ENCODE measurements at places on chromosomes 2 and 18.

GRCh38 chr2:174581491-174581890, 16.1 kb downstream of the WIPF1 start:
- DNase-seq, result no peak

- DNase-seq, result no peak
Observed at GRCh38 chr2:27185331-27186026, 26.4 kb upstream of the ATRAID start.

DNA sequence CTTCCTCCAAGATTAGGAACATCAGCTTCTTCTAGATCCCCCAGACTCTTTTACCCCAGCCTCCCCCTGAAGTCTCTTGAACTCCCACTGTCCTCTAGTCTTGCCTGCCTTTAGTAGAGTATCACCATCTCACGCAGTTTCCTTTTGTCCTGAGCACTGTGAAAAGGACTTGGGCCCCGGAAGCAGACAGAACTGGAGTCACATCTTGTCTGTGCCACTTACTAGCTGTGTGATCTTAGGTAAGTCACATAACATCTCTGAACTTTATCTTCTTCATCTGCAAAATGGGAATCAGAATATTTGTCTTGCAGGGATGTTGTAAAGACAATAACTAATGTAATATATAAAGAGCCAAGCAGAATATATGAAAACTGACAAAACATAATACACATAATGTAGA, 8.4 kb upstream of the TRABD2A start:
- DNase-seq, result no peak

GRCh38 chr2:135733045-135733444, 8.6 kb upstream of the UBXN4 start:
- no peak for DNase-seq

- no peak for DNase-seq
Observed at GRCh38 chr18:47100212-47100831, 50.0 kb downstream of the HDHD2 start.

- peak; percentile 57 for DNase-seq
Observed at GRCh38 chr2:88737385-88737784, 45.9 kb downstream of the RPIA start.

- DNase-seq, result no peak
Observed at GRCh38 chr2:16262526-16263178, 322.3 kb downstream of the MYCN start.

- no peak for DNase-seq
Observed at GRCh38 chr2:9748577-9748976, 94.7 kb upstream of the TAF1B start.

- no peak for DNase-seq
Observed at GRCh38 chr2:47313728-47314127, 89.2 kb upstream of the MSH2 start.

- DNase-seq, result no peak
Observed at GRCh38 chr2:183948861-183949260, 649.5 kb upstream of the ZNF804A start.

DNA sequence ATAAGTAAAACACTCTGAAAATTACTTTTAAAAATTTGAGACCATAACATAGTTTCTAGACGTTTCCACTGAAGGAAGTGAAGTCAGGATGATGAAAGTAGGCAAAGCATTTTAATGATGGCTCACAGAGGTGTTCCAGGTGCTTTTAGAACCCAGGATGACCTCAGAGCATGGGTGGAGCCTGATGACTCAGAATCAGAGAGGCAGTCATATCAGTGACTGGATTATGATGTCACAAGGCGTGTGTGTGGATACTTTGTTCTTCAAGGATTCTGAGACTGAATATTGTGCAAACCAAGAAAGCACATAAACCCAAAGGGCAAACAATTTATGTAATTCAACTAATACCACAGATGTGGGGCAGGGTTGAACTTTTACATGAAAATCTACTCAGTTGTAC, 208.0 kb upstream of the FBXO11 start:
- no peak for DNase-seq

DNA sequence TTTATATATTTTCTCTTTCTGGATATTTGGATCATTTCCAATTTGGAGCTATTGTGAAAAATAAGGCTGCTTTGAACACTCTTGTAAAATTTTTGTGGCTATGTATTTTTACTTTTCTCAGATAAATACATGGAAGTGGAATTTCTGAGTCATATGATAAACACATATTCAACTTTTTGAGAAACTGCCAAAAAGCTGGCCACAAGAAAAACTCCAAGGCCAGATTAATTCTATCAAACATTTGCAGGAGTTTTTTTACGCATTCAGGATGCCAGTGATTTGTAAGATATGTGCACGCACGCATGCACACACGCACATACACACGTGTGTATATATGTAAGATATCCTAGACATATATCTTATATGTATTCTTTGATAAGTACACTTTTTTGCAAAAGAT, 477.5 kb upstream of the SPHKAP start:
- no peak for DNase-seq

All from CMK (cell line).